GM12891 (cell line): ENCODE measurements at places on chromosomes 2 and 18.

DNA sequence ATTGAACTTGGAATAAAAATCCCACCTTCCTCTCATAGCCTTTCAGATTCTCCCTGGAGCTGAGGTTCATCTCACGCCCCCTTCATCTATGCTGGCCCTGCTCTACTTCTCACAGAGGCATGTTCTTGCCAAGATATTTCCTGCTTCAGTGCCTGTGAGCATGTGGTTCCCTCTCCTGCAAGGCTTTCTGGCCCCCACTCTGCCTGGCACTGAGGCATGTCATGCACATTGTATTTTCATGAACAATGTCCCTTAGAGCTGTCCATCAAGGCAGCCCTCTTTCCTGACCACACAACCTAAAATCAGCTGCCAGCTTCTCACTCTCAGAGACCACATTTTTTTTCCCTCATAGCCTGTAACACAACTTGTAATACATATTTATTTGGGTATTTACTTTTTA lies 18.0 kb upstream of the HK2 start:
- no peak for DNase-seq

DNA sequence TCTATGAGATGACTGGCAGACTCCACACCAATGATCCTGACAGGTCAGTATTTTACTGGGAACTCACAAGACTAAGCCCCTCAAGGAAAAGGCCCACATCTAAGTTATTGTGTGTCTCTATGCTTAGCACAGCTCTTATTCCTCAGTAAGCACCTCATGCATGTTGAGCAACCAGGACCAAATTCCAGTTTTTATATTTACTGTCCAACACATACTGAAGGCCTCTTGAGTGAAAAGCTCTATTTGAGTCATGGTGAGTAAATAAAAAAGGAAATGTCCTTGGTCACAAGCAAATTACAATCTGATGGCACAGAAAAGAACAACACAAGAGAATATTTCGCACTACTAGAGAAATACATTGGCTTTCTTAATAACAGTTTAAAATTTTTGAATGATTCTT lies 87.9 kb upstream of the ETAA1 start:
- no peak for DNase-seq

GRCh38 chr2:154826827-154827226 lies 128.3 kb downstream of the KCNJ3 start:
- no peak for DNase-seq

DNA sequence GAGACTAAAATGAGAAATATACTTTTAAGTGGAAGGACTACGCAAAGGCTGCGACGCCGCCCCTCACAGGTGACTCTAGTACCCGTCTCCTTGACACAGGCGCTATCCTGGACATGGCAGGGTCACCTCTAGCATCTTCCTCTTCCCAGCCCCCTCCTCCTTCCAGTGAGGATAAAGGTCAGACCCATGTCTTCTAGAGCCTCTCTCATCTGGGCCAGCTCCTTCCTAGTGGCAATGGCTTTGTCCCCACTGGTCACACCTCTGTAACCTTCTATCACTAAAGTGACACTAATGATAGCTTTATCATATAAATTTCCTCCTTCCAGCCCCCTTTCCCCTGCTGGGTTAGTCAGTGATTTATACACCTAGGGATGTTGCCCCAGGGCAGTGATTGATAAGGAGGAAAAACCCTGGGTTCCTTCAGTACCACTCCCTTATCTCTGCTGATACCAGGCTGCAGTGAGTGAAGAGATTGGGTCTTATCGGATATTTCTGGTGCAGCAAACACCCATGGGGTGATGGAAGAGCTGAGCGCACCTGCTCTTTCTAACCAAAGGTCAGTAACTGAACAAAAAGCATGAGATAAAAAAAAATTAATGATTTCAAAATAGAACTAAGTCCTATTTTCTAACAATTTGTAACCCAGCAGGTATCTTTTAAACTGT lies 62.0 kb upstream of the FZD5 start:
- no peak for DNase-seq

DNA sequence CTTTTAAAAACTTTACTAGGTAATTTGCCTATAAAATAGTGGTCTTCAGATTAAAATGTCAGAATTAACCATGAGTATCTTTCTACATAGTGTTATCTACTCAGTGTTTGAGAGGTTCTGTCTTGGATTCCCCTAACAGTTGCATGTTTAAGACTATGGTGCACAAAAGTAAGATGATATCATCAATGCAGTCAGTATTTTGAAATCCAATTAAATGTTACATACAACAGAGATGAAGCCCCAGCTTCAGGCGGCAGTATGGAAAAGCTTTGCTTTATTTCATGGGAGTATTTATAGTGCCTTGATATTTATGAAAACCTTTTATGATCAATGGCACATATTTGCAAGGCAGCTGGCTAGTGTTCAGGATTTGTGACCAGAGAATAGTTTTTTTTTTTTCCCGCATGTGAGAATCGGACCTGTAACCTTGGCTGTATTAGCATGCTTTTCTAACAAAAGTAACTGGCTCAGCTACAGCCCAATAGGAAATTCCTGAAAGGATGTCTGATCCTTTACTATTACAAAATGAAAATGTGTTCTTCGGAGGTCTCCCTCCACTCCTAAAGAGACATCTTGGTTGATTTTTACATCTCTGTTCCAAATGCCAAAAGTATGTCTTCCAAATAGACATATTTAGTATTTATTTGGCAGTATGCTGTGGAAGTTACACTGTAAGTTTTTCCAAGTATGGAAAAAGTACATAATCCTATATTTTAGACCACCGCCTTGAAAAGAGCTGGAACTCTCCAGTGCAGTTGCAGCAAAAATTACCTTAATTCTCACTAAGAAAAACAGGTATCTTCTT lies 319.3 kb upstream of the UBE2E3 start:
- DNase-seq: no peak

DNA sequence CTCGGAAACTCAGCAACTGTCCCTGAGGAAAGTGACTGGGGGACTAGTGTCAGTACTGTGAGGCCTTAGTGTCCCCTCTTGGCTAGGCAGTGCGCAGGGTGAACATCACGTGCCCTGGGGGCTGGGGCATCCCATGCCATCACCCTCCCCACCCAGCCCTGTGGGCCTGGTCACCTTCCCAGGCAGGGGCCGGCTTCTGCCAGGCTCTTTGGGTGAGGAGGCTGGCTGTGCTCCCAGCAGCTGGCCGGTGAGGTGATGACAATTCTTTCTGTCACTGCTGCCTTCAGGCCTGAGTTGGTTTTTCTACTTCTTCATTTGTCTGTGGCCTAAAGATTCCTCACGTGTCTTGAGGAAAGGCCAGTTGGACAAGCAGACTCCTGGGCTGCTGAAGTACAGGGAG lies 180.8 kb downstream of the KLHL29 start:
- DNase-seq: no peak

DNA sequence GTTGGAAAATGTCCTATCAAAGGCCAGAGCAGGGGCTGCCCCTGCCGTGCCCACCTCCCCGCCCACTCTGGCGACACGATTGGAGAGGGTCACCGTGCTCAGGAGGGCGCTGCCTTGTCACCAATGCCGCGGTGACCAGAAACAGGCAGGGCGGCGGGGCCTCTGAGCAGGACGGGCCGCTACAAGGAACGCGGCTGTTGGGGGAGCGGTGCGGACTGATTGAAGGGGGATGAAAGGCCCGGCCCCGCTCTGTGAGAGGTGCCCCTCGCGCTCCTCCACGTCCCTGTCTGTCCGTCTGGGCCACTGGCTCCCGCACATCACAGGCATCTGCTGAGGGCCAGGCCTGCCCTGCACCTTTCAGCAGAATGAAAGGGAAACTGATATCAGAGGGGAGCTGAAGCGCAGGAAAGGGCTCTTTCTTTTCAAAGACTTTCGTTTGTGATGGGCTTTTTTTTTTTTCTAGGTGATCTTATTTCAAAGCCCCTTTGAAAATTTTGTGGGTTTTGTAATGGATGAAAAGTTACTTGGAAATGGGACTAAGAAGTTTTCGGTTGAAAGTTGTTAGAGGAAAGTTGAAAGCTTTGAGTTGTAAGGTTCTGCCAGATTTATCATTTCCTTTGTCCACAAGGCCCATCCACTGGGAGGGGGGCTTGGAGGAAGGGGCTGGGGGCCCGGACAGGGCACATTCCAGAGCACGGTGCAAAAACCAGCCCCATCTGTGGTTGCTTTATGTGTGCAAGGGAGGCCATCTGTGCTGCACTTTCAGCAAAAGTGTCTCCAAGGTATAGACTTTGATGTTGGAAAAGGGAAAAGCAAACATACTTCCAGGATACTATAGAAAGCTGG lies 244.2 kb downstream of the KLHL29 start:
- no peak for DNase-seq

GRCh38 chr2:118705032-118705431 lies 142.4 kb downstream of the EN1 start:
- no peak for DNase-seq

DNA sequence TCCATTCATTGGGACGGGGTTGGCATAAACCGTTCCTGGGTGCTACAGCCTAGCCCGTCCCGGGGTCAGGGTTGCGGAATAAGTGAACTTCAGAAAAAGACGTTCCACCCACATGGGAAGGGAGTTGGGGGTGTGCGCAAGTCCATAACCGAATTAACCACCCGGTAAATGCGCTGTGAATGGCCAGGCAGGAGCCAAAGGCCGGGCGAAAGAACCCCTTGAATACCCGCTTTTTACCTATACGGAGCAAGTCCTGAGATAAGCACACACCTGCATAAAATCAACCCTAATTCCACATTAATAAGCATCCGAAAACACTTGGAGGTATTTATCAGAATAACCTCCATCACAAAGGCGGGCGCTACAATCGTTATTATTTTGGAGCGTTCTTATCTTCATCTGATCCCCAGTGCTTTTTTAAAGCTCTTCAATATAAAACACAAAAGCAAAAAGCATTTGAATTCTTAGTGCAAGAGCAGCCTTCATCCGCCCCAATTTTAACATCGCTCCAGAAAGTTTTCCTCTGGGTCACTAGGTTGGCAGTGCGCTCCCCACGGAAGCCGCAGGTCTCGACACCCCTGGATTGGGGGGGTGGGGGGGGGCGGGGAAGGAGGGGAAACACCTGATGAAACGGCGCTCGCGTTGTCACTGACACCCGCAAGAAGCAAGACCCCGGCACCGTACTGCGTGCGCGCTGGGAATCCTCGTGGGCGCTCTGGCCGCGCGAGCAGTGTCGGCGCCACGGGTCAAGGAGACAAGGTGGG lies 1.2 kb downstream of the SATB2 start:
- no peak for DNase-seq

- no peak for DNase-seq
These were observed 16.2 kb upstream of the SCG2 start for GRCh38 chr2:223618172-223619035.

- no peak for DNase-seq
These were observed 677.7 kb upstream of the CELF4 start for GRCh38 chr18:38243291-38243690.

DNA sequence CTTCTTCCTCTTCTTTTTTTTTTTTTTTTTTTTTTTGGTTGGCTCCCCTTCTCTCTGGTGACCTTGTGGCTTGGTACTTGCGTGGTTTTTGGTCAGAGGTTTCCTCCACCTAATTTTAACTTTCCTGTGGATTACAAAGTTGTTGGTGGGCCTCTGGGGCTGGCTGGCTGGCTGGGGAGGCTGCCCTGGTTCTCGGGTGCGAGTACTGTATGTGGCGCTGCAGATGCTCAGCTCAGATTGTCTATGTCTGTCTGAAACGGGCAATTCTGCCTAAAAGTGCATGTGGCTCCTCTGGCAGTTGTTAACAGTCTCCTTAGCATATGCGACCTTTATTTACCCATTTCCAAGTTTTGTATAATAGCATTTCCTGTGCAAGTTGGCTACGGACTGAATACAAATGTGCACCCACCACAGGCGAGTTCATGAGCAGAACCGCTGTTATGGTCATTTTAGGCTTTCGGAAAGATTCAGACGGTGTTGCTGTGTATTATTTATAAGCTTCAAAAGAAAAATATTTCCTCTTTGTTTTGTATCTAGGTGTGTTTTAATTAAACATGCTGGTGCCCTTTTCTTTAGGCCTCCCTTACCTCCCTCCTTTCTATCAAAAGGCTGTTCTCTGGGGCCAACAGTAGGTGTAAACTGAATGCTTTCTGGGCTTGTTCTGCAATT lies 4.4 kb downstream of the TBR1 start:
- no peak for DNase-seq

GRCh38 chr18:3713166-3713565 lies 263.2 kb downstream of the TGIF1 start:
- no peak for DNase-seq

DNA sequence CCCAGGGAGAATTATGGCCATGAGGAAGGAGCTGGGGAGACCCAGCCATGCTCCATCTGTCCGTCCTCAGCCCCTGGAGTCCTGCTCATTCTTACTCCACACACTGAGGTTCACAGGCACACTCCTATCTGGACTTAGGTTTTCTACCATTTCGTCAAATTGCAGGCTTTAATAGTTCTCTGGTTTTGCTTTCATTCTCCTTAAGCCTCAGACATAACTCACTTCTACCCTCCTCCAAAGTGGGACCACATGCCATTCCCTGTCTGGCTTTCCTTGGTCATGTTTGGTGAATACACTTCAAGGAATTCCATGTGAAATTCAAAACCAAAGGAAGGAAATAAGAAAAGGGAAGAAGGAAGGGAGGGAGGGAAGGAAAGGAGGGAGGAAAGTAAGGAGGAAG lies 115.7 kb downstream of the CMPK2 start:
- no peak for DNase-seq

- DNase-seq: no peak
These were observed 13.0 kb downstream of the STK25 start for GRCh38 chr2:241495172-241496002.

GRCh38 chr2:1625281-1626001 lies 118.9 kb downstream of the PXDN start:
- no peak for DNase-seq

- DNase-seq: no peak
These were observed 89.0 kb downstream of the RAPH1 start for GRCh38 chr2:203446071-203446481.

DNA sequence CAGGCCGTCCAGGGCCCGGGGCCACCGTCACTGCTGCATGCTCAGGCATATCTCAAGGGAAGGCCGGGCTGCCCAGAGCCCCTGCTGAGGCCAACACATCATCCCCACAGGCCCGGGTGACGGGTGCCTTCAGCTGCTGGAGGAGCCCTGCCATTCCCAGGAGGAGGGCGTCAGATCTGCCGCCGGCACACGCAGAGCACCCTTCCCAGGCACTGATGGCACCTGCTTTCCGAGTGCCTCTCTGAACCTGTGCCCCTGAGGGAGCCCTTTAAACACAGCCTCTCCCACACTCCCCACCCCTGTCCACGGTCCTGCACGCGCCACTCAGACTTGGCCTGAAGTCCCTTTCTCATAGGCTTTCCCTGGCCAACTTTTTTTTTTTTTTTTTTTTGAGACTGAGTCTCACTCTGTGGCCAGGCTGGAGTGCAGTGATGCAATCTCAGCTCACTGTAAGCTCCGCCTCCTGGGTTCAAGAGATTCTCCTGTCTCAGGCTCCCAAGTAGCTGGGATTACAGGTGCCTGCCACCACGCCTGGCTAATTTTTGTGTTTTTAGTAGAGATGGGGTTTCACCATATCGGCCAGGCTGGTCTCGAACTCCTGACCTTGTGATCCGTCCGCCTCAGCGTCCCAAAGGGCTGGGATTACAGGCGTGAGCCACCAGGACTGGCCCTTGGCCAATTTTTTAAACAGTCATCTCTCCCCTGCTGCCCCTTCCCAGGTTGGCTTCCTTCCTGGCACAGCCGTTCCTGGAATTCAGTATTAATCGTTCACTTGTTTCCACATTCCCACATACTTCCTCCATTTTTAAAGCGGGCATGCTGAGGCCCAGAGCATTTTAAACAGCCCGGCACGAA lies 211.7 kb downstream of the NDUFA10 start:
- DNase-seq: no peak
